ENCODE measurements at places on chromosomes 3 and 15. TPM values are rescaled to one million over a fixed set of nuclear protein-coding genes. Genes with fewer than 3 reads are reported as not detected.

The FMN1 gene
- total RNA-seq, result 3.3 TPM

The SLC38A3 gene
- 10.3 TPM for total RNA-seq

The FOXL2 gene
- not detected for total RNA-seq

The SNX22 gene
- 7.4 TPM for total RNA-seq

The GDPGP1 gene
- 9.8 TPM for total RNA-seq

The GOLGA8T gene
- total RNA-seq, result 0.65 TPM

The TJP1 gene
- 111 TPM for total RNA-seq

The TMEM266 gene
- not detected for total RNA-seq

The DGKG gene
- total RNA-seq, result 31.1 TPM

Measured in Right ventricle myocardium inferior (tissue), 1 donor.